Esophagus muscularis mucosa (tissue), 4 donors: ENCODE measurements at places on chromosomes 2 and 18. TPM values are rescaled to one million over a fixed set of nuclear protein-coding genes. Genes with fewer than 3 reads are reported as not detected.

ACMSD gene
- not detected for total RNA-seq

FIGN gene
- 11.3 TPM for total RNA-seq

SERPINB12 gene
- total RNA-seq, result not detected

DPYSL5 gene
- total RNA-seq, result 0.42 TPM

HJURP gene
- total RNA-seq, result 0.19 TPM

TMEM247 gene
- total RNA-seq, result not detected

RAMP1 gene
- total RNA-seq, result 172 TPM

DNA sequence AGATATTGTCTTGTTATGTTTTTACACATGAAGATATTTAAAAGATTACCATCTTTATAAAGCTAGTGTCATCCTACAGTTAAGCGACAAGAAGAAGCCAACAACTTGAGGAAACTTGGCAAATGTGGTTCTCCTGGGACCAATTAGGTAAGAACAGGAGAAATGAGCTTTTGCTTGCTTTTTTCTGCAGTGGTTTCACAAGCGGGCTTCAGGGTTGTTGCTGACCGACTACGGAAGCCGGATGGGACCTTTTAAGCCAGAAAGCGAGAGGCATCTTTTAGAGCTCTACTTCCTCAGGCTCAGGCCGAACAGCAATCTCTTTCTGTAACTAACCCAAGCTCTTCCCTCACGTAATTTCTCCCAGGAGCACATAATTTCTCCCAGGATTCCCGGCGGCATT lies 256.5 kb downstream of the CNTNAP5 start:
- DNase-seq, result peak; percentile 80

- no peak for DNase-seq
Observed at GRCh38 chr18:1581581-1581980, 676.9 kb downstream of the ADCYAP1 start.

DNA sequence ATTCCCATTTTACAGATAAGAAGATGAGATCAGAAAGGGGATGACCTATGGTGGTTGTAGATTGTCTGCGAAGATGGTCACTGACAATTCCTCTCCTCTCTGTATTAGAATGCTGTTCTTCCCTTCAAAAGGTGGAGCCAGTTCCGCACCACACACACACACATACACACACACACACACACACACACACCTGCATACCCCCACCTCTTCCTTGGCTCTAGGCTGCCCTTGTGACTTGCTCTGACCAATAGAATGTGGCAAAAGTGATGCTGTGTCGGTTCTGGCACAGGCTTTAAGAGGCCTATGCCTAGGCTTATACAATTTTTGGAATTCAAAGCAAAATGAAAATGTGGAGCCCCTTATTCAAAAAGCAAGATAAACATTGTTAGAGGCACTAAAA lies 88.0 kb downstream of the ZFP36L2 start:
- no peak for DNase-seq

GRCh38 chr18:47595831-47596501 lies 334.5 kb downstream of the SMAD2 start:
- DNase-seq, result no peak

DNA sequence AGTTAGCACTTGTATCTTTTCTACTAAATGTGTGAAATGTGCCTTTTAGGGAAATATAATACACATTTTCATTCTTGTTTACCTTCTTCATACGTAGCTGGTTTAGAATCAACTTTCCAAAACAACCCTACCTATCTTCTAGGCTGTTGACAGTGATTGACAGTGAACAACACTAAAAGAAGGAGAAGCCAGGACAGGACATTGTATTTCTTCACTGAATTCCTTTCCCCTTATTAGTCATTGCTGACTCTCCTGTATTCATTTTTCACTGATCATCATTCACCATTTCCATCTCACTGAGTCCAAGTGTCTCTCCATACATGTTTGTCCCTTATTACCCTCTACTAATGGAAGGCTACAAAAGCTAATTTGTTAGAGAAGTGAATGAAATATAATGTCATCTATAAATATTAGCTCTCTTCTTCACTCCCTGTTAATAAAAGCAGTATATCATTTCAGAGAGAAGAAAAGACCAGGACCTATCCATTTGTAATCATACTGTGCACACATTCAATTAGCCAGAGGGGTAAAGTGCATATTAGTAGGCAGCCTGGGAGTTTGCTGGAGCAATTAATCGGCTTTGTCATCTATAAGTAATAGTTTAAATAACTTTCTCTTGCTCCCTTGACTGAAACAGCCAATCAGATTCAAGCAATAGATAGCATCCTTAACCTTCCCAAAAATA lies 192.5 kb upstream of the FOSL2 start:
- DNase-seq, result no peak

GRCh38 chr2:27398962-27399361 lies 10.4 kb downstream of the PPM1G start:
- no peak for DNase-seq

GRCh38 chr2:151030663-151031230 lies 230.9 kb downstream of the RBM43 start:
- DNase-seq, result peak; percentile 26

DNA sequence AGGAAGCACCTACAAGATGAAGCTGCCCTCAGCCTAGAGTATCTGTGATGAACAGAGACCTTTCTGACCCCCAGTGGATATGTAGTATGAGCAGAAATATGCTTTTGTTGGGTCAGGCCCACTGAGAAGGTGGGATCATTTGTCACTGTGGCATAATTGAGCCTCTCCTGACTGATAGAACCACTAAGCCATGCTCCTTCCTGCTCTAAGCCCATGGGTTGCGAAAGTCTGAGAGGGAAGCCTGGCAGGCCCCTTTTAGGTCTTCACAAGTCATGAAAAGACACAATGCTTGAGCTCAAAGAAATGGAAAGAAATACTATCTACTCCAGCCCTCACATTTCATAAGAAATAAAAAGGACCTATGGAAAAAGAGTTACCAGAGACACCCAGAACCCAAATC lies 127.7 kb downstream of the TNS1 start:
- DNase-seq, result no peak

GRCh38 chr18:65544701-65545100 lies 206.1 kb upstream of the CDH7 start:
- no peak for DNase-seq

DNA sequence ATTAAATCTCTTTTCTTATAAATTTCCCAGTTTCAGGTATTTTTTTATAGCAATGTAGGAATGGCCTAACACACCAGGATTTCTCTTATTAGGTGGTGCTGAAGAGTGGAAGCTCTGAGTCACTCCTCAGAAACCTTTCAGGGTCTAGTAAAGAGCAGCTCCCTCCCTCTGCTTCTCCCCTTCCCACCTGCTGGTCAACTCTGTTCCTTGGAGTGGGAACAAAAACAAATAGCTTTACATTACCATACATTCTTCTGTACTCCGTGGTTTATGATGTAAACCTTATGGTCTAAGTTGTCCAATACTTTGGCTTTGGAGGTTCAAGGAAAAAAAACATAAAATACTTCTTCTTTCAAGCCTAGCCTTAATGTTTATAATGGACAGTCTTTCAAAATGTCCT lies 2.7 kb upstream of the IL1R1 start:
- DNase-seq, result no peak

DNA sequence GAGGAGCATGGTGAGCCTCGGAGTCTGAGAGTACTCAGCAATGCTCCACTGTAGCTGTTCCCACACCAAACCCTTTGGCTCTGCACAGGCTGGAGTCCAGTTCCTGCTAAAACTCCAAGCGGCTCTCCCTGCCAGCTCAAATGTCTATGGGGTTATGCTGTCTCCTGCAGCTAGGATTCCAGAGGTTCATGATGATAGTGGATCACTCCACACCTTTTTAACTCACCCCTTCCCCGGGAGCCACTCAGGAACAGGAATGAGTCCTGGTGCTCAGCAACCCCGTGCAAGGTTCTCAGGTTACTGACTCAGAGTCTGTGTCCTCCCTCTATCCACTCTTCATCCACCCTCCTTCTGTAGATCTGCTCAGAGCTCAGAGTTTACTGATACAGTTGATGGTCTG lies 410.0 kb downstream of the CDH19 start:
- no peak for DNase-seq

DNA sequence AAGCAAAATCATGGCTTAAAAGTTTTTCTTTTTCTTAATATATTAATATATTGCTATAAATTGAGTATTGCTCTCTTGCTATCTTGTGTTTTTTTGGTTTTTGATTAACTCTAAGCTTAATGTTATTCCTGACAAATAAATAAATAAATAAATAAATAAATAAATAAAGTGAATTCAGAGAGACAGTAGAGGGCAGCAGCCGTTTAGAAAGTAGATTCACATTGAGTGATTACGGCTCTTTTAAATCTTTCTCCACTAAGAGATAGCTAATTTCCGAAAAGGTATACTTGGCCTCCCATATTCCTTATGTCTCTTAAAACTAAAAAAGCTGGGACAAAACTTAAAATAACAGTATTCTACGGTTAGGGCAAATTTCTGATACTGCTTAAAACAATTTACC lies 34.3 kb downstream of the MSH2 start:
- no peak for DNase-seq

DNA sequence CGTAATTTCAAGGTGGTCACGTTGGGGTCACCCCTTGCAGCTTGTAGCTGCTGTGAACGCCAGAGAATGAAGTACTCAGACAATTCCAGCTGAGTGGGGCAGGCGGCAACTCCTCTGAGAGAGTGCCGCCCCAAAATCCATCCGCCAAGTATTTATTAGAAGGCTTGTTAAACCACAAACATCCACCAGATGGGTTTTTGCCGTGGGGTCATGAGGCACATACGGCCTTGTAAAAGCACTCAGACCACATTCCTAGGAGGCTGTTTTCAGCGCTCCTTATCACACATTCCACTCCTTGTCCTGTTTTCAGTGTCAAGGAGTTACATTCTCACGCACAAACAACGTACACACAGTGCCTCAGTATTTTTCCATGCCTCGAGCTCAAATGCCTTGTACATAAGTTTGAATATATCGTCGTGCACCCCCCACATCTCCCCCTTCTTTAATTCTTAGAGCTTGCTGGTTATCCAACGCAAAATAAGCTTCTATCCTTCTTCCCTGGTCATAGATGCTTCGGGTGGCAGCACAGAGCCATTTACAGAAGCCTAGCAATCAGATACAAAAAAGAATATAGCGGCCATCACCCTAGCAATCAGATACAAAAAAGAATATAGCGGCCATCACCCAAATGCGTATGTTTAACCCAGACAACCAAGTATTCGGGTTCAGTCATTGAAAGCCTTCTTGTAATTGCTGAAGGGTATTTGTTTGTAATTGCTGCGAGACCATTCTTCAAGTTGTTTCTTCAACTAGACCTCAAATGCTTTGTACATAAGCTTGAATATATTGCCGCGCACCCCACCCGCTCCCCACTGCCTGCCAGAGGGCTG lies 7.3 kb downstream of the ALPP start:
- no peak for DNase-seq
